ENCODE measurements at places on chromosomes 13 and 19. TPM values are rescaled to one million over a fixed set of nuclear protein-coding genes. Genes with fewer than 3 reads are reported as not detected.

C19orf18 gene
- total RNA-seq: not detected

GRCh38 chr13:43306372-43306771 lies 283.0 kb downstream of the DNAJC15 start:
- DNase-seq: no peak
- no peaks in the 10 kb centered on the region for H3K27me3 ChIP-seq
- no peak overlapping the region for H3K4me3 ChIP-seq
- H3K36me3 ChIP-seq: no peaks in the 10 kb centered on the region
- H3K27ac ChIP-seq: no peak overlapping the region

GRCh38 chr19:13782537-13782936 lies 8.3 kb downstream of the C19orf53 start:
- no peaks in the 10 kb centered on the region for H3K36me3 ChIP-seq
- H3K4me1 ChIP-seq: peaks cover 14% of the 10 kb centered on the region
- H3K4me3 ChIP-seq: no peak overlapping the region

PRKCG gene
- total RNA-seq: not detected

DNA sequence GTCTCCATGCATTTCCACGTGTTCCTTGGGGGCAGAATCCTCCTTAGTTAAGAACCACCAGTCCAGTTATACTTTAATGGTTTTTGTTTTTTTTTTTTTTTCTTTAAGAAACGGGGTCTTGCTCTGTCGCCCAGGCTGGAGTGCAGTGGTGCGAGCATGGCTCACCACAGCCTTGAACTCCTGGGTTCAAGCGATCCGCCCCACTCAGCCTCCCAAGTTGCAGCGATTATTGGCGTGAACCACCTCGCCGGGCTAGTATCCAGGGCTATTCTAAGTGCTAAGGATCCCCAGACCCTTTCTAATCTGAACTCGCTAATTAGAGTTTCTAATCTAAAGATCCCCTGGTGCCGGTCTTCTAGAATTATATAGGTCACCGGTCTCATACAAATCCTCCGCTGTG lies 9.6 kb downstream of the ABHD8 start:
- H3K4me3 ChIP-seq: no peak overlapping the region
- no peak overlapping the region for H3K27ac ChIP-seq
- no peaks in the 10 kb centered on the region for H3K36me3 ChIP-seq
- DNase-seq: no peak

ZNF256 gene
- 1.7 TPM for total RNA-seq

DNA sequence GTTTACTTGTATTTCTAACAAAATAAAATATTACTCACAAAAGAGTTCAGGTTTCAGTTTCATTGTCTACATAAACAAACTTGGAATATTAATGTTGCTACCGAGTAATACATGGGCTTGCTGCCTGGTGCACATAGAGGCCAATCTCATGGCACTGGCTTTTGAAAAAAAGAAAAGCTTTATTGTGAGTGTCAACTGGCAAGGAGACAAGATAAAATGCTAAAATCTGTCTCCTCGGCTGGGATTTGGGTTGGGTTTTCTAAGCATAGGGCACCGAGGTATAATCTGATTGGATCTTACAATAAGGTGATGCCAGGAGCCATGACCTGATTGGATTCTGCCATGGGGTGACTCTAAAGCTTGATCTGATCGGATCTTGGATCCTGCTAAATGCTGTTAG lies 1519.9 kb upstream of the MIR17HG start:
- no peak for DNase-seq
- H3K27me3 ChIP-seq: no peaks in the 10 kb centered on the region
- no peaks in the 10 kb centered on the region for H3K4me1 ChIP-seq
- H3K27ac ChIP-seq: no peak overlapping the region
- no peak overlapping the region for H3K4me3 ChIP-seq

- H3K36me3 ChIP-seq: no peaks in the 10 kb centered on the region
- H3K27ac ChIP-seq: no peak overlapping the region
- H3K4me1 ChIP-seq: no peaks in the 10 kb centered on the region
- H3K27me3 ChIP-seq: no peaks in the 10 kb centered on the region
- H3K4me3 ChIP-seq: no peak overlapping the region
- no peak for DNase-seq
Measured at GRCh38 chr13:83449668-83450395, 432.4 kb downstream of the SLITRK1 start.

DNA sequence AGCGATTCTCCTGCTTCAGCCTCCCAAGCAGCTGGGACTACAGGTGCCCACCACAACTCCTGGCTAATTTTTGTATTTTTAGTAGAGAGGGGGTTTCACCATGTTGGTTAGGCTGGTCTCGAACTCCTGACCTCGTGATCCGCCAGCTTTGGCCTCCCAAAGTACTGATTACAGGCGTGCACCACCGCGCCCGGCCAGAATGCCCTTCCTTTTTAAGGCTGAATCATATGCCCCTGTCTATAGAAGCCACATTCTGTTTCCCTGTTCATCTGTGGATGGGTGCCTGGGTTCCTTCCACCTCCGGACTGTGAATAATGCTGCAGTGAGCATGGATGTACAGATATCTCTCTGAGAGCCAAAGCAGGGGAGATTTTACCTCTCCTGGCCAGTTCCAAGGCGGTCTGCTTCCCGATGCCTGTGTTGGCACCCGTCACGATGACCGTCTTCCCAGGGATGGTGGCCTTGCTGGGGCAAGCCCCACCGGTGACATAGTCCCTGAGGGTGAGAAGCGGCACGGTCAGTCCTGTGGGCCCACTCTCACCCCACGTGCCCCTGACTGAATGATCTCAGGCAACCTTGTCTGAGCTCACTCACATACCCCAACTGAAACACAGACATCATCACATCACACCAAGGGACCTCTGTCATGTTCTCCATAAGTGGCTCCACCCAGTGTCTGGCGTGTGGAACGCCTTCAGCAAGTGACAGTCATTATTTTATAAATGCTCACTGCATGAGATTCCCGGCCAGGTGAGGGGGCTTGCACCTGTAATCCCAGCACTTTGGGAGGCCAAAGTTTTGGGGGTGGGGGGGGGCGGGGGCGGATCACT lies 4.0 kb downstream of the RDH13 start:
- H3K27me3 ChIP-seq: no peaks in the 10 kb centered on the region
- no peak overlapping the region for H3K27ac ChIP-seq
- no peak overlapping the region for H3K4me3 ChIP-seq
- DNase-seq: no peak
- H3K36me3 ChIP-seq: peaks cover 50% of the 10 kb centered on the region

ALG11 gene
- total RNA-seq: 10.9 TPM

PLEKHF1 gene
- 122 TPM for total RNA-seq

METTL21C gene
- not detected for total RNA-seq

DNA sequence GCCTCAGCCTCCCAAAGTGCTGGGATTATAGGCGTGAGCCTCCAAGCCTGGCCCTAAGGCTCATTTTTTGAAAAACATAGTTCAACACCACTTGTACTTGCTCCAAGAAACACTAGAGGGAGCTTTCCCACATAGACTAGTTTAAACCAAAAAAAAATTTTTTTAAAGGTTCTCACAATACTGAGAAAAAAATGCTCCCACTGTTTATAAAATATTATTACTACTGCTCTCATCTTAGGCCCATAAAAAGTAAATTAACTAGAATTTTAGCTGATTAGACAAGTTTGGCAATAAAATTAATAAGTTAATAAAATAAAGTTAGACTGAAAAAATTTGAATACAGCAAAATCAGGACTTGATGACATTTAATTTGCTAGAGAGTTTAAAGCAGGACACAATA lies 109.5 kb downstream of the TBC1D4 start:
- H3K4me1 ChIP-seq: peaks cover 84% of the 10 kb centered on the region
- peak overlapping the region; percentile 89 for H3K27ac ChIP-seq
- H3K4me3 ChIP-seq: no peak overlapping the region
- DNase-seq: no peak
- H3K36me3 ChIP-seq: no peaks in the 10 kb centered on the region
- no peaks in the 10 kb centered on the region for H3K27me3 ChIP-seq

CEACAM16 gene
- total RNA-seq: not detected

OR7G2 gene
- total RNA-seq: not detected

PNMA8A gene
- not detected for total RNA-seq

CSNK1G2 gene
- 38.2 TPM for total RNA-seq

- H3K27ac ChIP-seq: peak overlapping the region; percentile 42
- peaks cover 26% of the 10 kb centered on the region for H3K4me1 ChIP-seq
- no peak for DNase-seq
- H3K27me3 ChIP-seq: no peaks in the 10 kb centered on the region
- H3K36me3 ChIP-seq: no peaks in the 10 kb centered on the region
Measured at GRCh38 chr19:4635754-4636116, 3.6 kb upstream of the TNFAIP8L1 start.

DNA sequence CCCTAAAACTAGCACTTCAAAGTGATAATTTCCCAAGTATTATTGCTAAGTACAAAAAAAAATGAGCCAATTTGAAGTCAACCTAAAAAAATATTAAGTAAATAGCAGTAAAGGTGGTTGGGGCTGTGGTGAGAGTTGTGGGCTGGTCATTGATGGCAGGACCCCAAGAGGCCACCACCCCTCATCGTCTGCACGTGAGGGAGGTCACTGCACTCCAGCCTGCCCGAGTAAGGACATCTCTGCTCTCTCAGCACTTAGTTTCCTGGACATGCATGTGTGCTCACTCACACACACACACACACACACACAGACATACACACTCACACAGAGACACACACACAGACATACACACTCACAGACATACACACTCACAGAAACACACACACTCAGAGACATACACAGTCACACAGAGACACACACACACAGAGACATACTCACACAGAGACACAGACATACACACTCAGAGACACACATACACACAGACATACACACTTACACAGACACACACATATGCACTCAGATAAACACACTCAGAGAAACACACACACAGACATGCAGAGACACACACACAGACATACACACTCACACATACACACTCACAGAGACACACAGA lies 127.2 kb upstream of the SOX1 start:
- no peak overlapping the region for H3K4me3 ChIP-seq
- no peak for DNase-seq
- no peaks in the 10 kb centered on the region for H3K4me1 ChIP-seq
- no peaks in the 10 kb centered on the region for H3K36me3 ChIP-seq
- no peak overlapping the region for H3K27ac ChIP-seq

- no peaks in the 10 kb centered on the region for H3K36me3 ChIP-seq
- no peaks in the 10 kb centered on the region for H3K27me3 ChIP-seq
- no peak for DNase-seq
- no peak overlapping the region for H3K27ac ChIP-seq
- H3K4me3 ChIP-seq: no peak overlapping the region
Measured at GRCh38 chr13:26695360-26695705, 65.3 kb downstream of the GPR12 start.

- peak overlapping the region; percentile 60 for H3K27ac ChIP-seq
- no peaks in the 10 kb centered on the region for H3K27me3 ChIP-seq
- H3K36me3 ChIP-seq: no peaks in the 10 kb centered on the region
- no peak overlapping the region for H3K4me3 ChIP-seq
Measured at GRCh38 chr13:44748439-44748838, 172.3 kb upstream of the TSC22D1 start.

GRCh38 chr19:7337380-7338194 lies 11.2 kb upstream of the ARHGEF18 start:
- no peak overlapping the region for H3K27ac ChIP-seq
- H3K4me3 ChIP-seq: no peak overlapping the region
- no peaks in the 10 kb centered on the region for H3K4me1 ChIP-seq

DNA sequence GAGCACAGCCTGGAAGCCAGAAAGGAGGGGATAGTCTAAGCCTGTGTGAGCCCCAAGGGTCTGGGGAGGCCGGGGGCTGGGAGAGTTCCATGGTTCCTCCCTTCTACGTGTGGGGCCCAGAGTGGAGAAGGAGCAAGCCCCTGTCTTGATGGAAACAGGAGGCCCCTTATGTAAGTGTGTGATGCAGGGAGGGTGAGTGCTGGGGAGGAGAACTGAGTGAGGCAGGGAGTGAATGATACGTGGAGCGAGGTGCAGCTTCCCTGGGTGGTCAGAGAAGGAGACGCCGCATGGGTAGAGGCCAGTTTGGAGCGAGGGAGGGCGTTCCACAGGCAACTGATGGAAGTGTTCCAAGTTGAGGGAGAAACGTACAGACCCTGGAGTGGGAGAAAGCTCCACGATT lies 16.0 kb downstream of the MAG start:
- H3K4me1 ChIP-seq: no peaks in the 10 kb centered on the region
- H3K36me3 ChIP-seq: no peaks in the 10 kb centered on the region
- no peak overlapping the region for H3K27ac ChIP-seq
- no peak overlapping the region for H3K4me3 ChIP-seq
- no peak for DNase-seq
- H3K27me3 ChIP-seq: no peaks in the 10 kb centered on the region

DNA sequence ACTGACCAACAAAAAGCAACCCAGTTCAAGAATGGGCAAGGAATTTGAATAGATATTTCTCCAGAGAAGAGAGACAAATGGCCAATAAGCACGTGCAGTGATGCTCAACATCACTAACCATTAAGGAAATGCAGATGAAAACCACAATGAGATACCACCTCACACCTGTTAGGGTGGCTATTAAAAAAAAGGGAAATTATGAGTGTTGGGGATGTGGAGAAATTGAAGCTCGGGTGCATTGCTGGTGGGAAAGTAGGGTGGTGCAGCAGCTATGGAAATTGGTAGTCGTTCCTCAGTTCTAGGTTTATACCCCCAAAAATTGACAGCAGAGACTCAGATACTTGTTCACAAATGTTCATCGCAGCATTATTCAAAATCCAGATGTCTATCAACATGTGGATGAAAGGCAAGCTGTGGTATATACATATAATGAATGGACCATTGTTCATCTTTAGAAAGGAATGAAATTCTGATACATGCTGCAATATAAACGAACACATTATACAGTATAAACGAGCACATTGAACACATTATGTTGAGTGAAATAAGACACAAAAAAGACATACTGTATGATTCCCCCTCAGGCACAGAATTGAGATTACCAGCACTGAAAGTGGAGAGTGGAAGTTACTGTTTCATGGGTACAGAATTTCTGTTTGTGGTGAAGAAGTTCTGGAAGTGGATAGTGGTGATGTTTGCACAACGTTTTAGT lies 927 bp downstream of the CHAMP1 start:
- H3K4me3 ChIP-seq: peak overlapping the region; percentile 76
- H3K27ac ChIP-seq: peak overlapping the region; percentile 85
- H3K4me1 ChIP-seq: peaks cover 34% of the 10 kb centered on the region
- DNase-seq: no peak
- no peaks in the 10 kb centered on the region for H3K27me3 ChIP-seq

- H3K4me3 ChIP-seq: no peak overlapping the region
- no peaks in the 10 kb centered on the region for H3K27me3 ChIP-seq
- H3K36me3 ChIP-seq: peaks cover 25% of the 10 kb centered on the region
- DNase-seq: no peak
- no peak overlapping the region for H3K27ac ChIP-seq
- H3K4me1 ChIP-seq: no peaks in the 10 kb centered on the region
Measured at GRCh38 chr13:24458736-24459135, 53.8 kb downstream of the PARP4 start.
